ENCODE measurements at places on chromosomes 16 and 17.

DNA sequence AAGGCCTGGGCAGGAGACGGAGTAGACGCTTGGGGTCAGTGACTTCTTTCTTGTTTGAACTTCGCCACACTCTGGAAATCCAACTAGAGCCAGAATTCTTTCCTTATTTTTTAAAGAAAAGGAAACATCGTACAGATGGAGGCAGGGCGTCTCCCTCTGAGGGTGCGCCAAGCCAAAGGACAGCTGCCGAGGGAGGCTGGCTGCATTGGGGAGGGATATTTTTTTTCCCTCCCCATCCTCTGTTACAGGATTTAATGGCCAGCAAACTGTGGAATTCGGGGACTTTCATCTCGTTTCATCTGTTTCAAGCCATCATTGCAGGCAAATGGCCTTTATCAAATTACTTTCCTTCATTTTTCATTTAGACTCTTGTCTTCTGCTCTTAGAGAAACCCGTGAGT is 15.9 kb downstream of the CDK5R1 start:
- DNase-seq = no peak

DNA sequence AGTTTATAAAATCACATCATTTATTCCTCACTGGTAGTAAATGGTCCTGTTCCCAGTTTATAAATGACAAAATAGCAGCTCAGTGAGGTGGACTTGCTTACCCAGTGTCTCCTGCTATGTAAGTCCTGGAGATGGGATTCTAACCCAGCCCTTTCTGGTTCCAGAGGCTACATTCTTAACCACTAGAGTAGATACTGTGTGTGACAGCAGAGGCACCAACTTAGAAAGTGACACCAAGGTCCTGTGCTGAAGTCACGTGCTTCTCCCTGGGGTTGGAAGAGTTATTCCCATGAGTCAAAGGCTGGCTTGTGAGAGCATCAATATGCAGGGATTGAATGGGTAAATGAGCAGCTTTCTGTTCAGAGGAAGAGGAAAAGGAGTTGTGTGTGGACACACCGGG is 167.3 kb upstream of the IRX3 start:
- no peak for DNase-seq

- DNase-seq = peak; percentile 5
Measured at GRCh38 chr17:2685696-2686095, 25.9 kb downstream of the CLUH start.

DNA sequence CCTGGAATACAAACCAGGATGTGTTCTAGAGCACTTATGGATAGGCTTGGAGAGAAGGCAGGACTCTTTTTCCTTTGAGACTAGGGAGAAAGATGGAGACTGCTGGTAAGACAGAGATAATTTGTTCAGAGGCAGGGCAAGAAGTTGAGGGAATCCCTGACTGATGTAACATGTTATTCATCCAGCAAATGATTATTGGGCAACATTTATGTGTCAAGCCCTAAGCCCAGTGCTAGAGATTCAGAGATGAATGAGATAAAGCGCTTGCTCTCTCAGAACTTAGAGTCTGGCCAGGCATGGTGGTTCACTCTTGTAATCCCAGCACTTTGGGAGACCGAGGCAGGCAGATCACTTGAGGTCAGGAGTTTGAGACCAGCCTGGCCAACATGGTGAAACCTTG is 47.8 kb upstream of the NUFIP2 start:
- no peak for DNase-seq

DNA sequence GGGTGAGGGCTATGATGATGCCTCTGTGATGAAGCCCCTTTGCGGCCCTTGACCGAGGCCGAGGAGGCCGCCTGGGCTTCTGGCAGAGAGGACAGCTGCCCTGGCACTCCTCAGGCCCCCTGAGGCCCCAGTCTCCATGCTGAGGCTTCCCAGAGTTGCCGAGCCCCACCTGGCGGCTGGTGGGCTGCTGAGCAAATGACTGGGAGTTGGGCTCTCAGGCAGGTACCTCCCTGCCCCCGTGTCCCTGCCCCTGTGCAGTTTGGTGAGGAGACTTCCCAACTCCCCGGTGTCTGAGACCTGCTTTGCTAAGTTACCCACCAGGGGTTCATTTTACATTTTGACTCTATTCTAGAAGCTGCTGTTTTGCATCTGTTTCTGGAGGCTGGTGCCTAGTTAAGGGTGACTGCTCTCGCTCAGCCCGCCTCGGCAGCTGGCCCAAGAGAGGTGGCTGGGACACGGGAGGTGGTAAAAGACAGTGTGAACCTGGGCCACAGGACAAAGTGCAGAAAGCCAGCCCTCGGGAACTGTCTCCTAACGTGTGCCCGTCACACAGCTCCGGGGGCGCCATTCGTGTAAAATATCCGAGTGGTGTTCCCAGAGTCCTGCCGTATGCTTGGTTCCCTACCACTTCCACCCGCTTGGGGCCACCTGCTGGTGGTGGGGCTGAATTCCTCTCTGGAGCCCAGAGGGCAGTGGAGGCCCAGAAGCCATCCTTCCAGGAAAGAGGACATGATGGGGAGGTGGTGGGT is 134.5 kb downstream of the RAB11FIP4 start:
- peak; percentile 22 for DNase-seq

DNA sequence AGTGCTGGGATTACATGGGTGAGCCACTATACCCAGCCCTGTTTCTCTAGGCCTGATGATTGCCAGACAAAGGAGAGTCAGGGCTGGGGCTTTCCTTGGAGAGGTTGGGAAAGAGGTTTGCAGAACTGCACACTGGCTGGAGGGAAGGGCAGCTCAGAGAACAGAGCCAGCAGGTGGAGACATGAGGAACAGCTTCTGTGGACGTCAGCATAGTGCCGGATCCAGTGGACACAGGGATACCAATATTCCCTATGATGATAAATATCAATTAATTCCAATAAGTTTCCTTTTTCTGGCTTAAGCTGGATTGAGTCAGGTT is 43.2 kb upstream of the SCNN1B start:
- DNase-seq = no peak

GRCh38 chr17:75404731-75405364 is 630 bp downstream of the GRB2 start:
- DNase-seq = peak; percentile 60

DNA sequence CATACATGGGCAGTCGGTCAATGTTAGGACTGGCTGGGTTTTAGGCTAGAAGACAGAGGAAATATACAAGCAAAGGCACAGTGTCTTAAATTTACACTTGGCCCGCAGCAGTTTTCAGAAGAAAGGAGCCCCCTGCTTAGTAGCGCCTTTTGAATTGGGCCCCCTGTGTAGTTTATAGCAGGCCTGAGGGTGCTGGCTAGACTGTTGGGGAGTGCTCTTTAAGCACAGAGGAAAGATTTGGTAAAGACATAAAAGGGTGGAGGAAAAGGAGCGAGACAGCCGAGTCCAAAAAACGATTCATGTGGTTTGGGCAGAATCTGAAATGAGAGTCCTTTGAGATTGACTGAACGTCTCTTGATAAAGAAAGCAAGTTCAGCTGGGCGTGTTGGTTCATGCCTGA is 10.6 kb downstream of the RMI2 start:
- DNase-seq = peak; percentile 1

DNA sequence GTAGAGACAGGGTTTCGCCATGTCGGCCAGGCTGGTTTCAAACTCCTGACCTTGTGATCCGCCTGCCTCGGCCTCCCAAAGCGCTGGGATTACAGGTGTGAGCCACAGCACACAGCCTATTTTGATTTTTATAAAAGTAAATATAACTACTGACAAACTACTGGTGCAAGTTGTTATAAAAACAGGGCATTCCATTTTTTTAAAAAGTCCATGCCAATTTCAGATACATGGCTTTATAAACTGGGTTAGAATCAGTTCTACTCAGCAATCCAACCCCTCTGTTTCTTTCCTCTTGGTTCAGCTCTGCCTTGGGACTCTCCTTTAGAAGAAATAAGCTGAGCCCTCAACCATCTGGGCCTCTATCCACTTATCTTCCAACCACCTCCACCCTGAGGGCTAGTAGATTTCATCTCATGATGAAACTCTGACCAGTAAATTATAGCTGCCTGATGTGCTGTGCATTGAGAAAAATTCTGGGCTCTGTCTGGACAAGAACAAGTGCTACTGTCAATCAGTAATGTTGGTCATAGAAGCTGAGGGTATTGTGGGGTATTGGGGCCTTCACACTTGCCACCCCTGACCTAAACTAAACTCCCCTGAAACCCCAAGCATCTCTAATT is 10.2 kb downstream of the RANBP10 start:
- DNase-seq = no peak

DNA sequence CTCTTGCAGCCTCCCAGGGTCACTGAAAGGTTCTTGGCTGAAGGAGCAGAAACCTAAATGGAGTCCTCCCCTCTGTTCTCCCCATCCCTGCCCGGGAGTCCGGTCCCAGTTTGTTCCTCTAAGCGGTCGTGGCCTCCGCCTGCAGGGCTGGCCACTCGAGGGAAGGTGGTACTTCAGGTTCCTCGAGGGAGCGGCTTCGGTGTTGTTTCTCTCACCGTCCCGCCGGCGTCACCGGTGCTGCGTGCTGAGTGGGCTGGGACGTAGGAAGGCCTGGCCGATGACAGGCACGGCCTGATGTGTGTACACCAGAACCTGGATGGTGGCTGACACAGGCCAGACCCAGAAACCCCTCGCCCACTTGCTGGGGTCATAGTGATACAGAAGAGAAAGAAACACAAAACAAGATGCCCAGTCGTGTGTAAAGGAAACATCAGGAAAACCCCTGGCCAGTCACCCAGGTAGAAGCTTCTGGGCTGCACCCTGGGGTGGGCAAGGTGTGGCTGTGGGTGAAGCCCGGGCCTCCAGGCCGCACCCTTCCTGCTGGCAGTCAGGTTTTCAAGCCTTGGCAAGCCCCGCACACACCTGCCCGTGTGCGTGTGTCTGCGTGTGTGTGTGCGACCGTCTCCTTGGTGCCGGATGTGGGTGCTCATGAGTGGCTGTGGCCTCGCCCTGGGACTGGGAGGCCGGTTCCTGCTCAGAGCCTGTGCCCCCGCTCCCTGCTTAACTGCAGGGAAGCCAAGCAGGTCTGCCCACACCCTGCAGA is 52.0 kb downstream of the BAIAP2 start:
- no peak for DNase-seq

- peak; percentile 79 for DNase-seq
Measured at GRCh38 chr17:49180303-49180702, 30.1 kb downstream of the GNGT2 start.

- no peak for DNase-seq
Measured at GRCh38 chr16:55078699-55079410, 148.2 kb downstream of the IRX5 start.

DNA sequence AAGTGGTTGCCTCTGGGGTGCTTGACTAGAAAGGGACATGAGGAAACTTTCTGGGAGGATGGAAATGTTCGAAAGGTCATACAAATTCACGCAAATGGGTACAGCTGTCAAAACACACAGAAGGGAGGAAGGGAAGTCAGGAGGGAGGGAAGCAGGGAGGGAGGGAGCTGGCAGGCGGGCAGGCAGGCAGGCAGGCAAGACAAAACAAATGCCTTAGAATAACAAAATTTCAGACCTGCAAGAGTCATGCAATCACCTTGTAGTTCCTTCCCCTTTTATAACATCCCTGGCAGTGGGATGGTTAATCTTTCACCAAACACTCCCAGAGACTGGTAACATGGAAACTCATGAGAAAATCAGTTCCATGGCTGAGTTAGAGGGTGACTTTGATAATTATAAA is 189.2 kb downstream of the STX8 start:
- DNase-seq = no peak

DNA sequence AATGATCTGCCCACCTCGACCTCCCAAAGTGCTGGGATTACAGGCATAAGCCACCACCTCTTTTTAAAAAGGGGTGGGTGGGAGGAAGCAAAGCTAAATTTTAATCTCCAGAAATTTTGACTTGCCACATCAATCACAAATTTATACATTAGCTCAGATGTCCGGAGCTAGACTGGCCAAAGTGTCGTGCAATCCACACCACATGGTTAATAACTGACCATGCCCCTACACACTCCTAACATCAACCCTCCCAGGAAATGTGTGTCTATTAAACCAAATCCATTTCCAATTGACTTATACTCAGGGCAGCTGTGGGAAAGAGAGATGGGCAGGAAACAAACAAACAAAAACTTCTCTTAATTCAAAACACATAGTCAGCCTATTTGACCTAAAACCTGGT is 29.9 kb downstream of the SMURF2 start:
- no peak for DNase-seq

- DNase-seq = no peak
Measured at GRCh38 chr17:3730881-3731429, 7.3 kb downstream of the HASPIN start.

DNA sequence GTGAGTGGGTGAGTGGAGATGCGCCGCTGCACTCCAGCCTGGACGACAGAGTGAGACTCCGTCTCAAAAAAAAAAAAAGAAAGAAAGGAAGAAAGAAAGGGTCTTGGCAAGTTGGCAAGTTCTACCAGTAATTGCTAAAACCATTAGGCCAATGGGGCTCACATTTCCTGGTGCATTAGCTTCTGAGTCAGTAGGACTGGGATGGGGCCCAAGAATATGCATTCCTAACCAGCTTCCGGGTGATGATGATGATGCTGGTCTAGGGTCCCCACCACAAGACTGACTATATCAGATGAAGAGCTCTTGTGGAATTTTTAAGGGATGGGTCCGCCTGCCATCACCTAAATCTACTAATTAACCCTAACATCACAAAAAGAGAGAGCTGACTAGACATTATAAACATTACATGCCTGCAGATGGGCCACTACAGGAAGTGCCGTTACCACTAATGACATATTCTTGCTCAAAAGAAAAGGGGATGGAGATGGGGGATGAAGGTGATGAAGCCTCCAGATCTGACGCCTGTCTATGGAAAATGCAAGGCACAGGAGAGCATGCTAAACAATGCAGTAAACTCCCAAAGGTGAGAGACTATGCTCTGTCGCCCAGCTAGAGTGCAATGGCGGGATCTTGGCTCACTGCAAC is 13.1 kb downstream of the MYH11 start:
- DNase-seq = no peak

GRCh38 chr16:76474048-76474447 is 196.8 kb downstream of the CNTNAP4 start:
- no peak for DNase-seq

- no peak for DNase-seq
Measured at GRCh38 chr17:31534223-31534888, 142.9 kb downstream of the RAB11FIP4 start.

- DNase-seq = peak; percentile 51
Measured at GRCh38 chr16:88705801-88706228, 393 bp downstream of the RNF166 start.

- no peak for DNase-seq
Measured at GRCh38 chr17:9612006-9612405, 33.3 kb upstream of the USP43 start.

DNA sequence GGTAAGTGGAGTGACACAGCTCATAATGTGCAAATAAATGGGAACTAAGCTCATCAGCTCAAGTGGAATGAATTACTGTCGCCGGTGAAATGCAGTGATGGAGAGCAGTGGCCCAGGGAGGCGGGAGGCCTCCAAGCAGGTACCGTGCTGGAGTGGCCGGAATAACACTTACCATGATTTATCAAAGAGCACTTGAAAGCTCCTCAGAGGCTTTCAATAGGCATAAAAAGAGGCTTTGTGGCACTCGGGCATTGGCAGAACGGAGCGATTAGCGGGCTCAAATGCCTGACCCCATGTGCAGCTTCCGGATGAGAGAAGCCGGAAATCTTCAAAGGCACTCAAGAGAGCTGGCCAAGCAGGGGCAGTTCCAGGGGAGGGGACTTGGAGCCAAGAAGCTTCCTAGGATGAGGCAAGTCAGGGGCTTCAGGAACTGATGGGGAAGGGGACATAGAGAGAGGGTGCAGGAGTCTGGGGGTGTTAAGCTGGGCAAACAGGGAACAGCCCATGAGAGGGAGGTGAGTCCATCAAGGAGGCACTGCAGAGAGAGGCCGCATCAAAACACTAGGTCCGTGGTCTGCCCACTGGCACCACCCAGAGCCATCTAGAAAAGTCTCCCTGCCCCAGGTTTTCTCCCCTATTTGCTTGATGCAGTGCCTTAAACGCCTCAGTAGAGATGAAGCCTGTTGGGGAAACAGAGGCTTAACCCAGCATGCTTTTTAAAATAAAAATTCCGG is 144.0 kb upstream of the IRX6 start:
- DNase-seq = no peak
